Sciatic nerve (tissue), 2 donors: ENCODE measurements at places on chromosomes 3 and 15. TPM values are rescaled to one million over a fixed set of nuclear protein-coding genes. Genes with fewer than 3 reads are reported as not detected.

The FBXO40 gene
- total RNA-seq, result not detected

The TEX9 gene
- 8.1 TPM for total RNA-seq

The TRH gene
- total RNA-seq, result not detected

The ACTR8 gene
- total RNA-seq, result 25.8 TPM

The SEC62 gene
- total RNA-seq, result 232 TPM

The PRKCD gene
- 30.3 TPM for total RNA-seq

The KNG1 gene
- not detected for total RNA-seq
